CD8-positive, alpha-beta T cell (primary cell): ENCODE measurements at places on chromosomes 13 and 19. TPM values are rescaled to one million over a fixed set of nuclear protein-coding genes. Genes with fewer than 3 reads are reported as not detected.

Gene FLT1
- 1.4 TPM for total RNA-seq

Gene NLRP11
- not detected for total RNA-seq

Gene HNRNPM
- 278 TPM for total RNA-seq

Gene CLEC11A
- 5.7 TPM for total RNA-seq

Gene TSHZ3
- total RNA-seq = not detected

Gene LRRC63
- 0.31 TPM for total RNA-seq

Gene PSPN
- 0.92 TPM for total RNA-seq

Gene SHISA7
- not detected for total RNA-seq

Gene CYP2F1
- 1.8 TPM for total RNA-seq

Gene POSTN
- not detected for total RNA-seq

Gene AP1M2
- total RNA-seq = not detected

Gene C5AR2
- total RNA-seq = not detected

Gene BEST2
- total RNA-seq = not detected

Gene SIGLEC12
- not detected for total RNA-seq

DNA sequence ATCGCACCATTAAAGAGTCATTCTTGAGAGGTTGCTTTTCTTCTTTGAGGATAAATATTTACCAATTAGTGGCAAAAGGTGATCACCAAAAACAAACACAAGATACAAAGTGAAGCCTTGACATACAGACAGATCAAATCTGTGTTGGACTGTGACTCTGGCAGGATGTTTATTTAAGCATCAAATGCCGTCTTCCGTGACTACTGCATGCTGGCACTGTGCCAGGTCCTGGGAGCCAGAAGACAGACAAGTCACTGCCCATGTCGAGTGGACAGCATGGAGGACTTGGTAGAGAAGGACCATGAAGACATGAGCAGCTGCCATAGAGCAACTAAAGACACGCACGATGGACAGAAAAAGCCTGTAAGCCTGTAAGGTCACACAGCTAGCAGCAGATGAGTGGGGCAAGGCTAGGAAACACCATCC, 92.8 kb upstream of the FARP1 start:
- DNase-seq = no peak

DNA sequence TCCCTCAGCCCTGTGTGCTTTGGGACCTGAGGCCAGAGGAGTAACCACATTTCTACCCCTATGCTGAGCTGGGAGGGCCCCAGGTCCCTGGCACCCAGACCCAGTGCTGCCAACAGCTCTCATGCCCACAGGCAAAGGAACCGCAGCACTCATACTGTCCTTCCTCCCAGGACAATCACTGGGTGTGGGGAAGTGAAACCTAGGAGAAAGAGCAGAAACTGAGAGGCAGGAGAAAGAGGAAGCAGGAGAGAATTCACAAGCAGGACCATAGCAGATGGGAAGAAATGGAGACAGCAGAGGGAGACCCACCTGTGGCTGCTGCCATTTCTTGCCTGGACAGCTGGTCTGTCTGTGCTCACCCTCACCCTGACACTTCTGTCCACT, 18.9 kb downstream of the CCDC97 start:
- no peak for DNase-seq

DNA sequence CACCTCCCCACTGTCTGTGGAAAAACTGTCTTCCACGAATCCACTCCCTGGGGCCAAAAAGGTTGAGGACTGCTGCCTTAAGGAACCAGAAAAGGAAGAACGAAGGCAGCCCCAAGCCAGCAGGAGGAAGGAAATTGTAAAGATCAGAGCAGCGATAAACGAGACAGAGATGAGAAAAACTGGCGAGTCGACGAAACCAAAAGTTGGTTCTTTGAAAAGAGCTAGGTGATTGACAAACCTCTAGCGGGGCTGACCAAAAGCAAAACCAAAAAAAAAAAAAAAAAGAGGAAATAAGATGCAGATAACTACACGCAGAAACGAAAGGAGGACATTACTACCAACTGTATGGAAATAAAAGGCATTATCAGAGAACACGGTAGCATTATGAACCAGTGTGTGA, 76.9 kb downstream of the GADD45B start:
- peak; percentile 34 for DNase-seq

GRCh38 chr13:98475522-98475921, 101.4 kb downstream of the STK24 start:
- DNase-seq = no peak

GRCh38 chr13:52896827-52897659, 48.6 kb upstream of the PCDH8 start:
- DNase-seq = no peak

DNA sequence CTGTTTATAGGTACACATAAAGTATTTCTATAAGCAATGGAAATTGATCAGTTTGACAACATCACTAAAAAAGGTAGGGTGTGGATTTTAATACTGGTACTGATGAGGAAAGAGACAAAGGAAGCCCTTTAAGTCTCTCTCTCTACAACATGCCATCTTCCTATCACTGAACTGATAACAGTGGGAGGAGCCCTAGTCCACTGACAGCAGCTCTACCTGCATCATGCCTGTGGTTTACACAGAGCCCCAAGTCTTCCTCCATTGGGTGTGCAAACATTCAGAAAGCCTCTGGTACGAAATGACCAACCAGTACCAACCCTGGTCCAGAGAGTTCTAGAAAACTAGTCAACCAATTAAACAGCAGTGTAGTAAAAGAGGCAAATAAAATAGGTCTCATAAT, 53.4 kb downstream of the KLF12 start:
- no peak for DNase-seq

GRCh38 chr13:75426421-75426820, 55.5 kb downstream of the TBC1D4 start:
- no peak for DNase-seq

GRCh38 chr19:38227287-38228004, 3.4 kb upstream of the DPF1 start:
- DNase-seq = no peak

- peak; percentile 35 for DNase-seq
Observed at GRCh38 chr19:40908976-40909375, 26.9 kb upstream of the CYP2A7 start.

- DNase-seq = no peak
Observed at GRCh38 chr13:43044720-43045301, 21.4 kb downstream of the DNAJC15 start.

DNA sequence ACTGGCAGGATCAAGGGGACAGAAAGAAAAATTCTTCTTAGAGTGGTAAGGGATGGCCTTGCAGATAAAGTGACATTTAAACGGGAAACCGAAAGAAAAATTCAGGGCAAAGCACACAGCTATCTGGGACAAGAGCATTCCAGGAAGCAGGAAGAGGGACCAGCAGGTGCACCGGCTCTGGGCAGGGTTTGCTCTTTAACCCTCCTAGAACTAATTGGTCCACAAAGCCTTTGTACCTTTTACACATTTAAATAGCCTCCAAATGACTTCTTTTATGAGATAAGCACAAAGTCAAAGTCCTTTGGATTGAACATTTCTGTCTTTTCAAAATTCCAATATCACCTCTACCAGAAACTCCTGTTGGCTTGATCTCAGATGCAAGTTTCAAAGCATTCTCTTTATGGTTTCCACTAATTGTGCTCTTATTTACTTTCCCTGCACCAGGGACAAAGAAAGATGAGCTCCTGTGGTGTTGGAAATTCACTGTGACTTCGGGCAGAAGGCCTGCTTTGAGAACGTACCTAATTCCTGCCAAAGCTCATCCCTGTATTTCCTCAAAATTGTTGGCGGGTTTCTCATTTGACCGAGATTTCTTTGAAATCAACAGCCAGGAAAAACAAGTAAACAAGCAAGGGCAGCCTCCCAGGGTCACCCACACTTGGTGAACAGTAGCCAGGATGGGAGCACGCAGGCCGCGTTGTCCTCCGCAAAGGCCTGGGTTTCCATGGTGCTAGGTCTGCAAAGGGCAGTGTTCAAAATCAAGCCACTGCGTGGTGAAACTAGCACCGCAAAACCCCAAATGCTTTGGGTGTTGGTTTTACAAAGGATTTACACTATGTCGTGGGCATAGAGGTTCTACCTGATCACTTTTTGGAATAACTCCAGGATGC, 98.6 kb downstream of the IRS2 start:
- no peak for DNase-seq

GRCh38 chr19:2110822-2111221, 14.1 kb downstream of the IZUMO4 start:
- no peak for DNase-seq

DNA sequence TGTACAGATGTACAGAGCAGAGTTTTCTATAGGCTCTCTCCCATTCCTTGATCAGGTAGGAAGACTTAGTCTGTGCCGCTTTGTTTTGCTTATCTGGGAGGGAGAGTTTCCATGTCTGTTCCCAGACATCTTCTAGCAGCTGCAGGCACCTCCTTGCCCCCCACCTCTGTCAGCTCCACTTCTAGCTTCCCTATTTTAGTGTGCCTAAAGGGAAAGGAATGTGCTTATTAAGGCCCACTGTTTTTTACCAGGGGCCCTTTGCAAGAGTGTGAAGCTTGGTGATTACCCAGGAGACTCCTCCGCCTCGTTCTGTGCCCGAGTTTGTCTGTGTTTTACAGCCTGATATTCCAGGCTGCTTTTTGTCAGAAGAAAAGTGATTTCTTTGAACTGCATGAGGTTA, 1984.4 kb downstream of the OLFM4 start:
- DNase-seq = no peak

DNA sequence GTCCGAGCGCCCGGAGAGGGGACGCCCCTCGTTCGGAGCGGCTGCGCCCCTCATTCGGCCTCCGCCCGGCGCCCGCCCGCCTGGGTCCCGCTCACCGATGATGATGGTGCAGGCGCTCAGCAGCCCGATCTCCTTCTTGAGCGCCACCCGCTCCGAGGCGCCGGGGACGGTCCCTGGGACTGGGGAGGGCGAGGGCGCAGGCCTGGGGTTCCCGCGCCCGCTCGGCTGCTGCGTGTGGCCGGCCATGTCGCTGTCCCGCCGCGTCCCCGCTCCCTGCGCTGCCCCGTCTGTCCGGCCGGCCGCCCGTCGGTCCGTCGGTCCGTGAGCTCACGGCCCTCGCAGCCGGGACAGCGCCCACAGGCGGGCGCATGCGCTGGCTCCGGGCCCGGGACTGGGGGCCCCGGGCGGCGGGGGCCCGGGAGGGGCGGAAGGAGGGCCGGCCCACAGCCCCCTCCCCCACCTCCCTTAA, at the start of gene SLC7A10:
TSS of gene SLC7A10 (minus strand) at position 393 of the 469 bp plus-strand sequence. CDS start at position 246, 147 bp downstream.
- DNase-seq = no peak

GRCh38 chr19:54573330-54573872, at the start of gene LILRA2:
Gene LILRA2 (plus strand): TSS chr19:54573790. CDS start chr19:54573879, 89 bp downstream.
- no peak for DNase-seq

GRCh38 chr19:33686262-33686661, 64.5 kb downstream of the CHST8 start:
- no peak for DNase-seq

GRCh38 chr19:8367327-8368001, 3.5 kb downstream of the ANGPTL4 start:
- DNase-seq = no peak

- no peak for DNase-seq
Observed at GRCh38 chr13:53104136-53104535, 75.5 kb downstream of the OLFM4 start.

GRCh38 chr19:2549701-2550191, 73.8 kb downstream of the GADD45B start:
- no peak for DNase-seq

DNA sequence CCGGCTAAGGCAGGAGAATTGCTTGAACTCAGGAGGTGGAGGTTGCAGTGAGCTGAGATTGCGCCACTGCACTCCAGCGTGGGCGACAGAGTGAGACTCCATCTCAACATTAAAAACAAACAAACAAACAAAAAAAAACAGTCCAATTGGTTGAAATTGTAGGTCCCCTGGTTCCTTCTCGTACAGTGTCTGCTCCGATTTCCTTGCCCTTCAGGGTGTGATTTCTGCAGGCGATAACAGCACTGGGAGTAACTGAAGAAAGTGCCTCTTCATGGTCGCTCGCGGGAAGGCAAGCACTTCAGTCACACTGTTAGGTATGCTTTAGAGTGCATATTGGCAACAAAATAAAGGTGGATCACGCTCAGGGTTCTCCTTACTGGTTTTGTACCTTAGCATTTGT, 39.7 kb downstream of the TPT1 start:
- DNase-seq = no peak

DNA sequence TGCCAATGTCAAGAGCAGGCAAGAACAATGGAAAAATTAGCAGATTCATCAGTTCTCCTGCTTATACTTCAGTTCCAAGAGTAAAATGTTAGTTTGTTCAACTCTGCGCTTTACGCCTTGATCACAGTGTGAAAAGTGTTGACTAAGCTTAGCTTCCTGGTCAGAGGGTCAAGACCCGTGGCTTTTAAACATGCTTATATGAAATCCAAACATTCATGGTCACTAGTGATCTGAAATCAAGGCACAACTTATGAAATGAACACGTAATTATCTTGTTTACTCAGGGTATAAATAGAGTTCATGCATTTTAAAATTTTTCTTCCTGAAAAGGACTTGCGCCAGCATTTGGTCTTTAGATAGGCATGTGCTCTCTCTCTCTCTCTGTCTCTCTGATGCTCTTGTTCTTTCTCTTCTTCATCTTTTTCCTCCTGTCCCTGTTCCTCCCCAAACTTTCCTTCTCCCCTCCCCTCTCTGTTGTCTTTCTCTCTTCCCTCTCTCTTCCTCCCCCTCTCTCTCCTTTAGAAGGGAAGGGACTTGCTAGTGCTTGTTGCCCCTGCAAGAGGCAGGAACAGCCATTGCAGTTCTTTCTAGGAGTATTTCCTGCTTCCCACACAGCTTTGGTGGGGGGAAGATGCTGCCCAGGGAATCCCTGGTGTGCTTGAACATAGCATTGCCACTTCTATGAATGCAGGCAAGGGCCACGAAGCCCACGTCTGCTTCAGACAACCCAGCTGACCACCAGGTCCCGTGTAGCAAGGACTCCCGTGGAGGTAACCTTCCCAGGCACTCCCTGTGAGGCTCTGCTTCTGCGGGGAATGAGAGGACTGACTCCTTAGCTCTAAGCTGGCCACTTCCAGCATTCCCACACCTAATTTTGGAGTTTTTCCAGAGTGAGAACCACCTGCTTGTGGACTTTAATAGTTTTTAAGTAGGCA, 7.1 kb upstream of the ZNF536 start:
- no peak for DNase-seq

DNA sequence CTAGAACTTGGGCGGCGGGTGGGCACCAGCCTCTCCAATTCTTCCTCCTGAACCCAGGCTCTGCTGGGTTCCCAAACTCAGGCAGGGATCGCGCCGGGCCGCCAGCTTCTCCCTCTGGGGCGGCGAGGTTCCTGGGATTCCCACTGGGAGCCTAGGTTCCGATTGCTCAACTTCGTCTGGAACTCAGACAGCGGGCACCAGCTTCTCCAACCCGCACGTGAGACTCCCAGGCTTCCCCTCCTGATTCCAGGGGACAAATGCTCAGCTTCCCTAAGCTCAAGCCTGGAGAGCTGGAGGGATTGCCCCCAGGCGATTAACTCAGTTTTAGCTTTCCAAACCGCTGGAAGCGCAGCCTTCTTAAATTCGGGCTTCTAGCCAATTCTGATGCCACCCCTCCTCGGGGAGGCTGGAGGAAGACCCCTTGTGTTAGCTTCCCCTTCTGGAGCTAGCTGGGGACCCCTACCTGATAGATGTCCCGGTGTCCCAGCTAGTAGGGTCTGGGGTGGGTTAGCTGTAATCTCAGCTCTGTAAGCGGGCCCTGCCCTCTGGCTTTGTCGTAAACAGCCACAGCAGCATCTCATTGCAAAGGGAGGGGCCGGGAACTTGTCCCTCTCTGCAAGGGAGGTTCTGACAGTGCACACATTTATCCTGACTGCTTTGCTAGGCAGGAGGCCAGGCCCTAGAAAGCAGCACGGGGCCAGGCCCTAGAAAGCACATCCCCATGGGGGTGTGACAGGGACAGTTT, 671 bp downstream of the MCOLN1 start:
- DNase-seq = no peak

- DNase-seq = peak; percentile 28
Observed at GRCh38 chr19:8363803-8364771, at the start of gene ANGPTL4. Gene ANGPTL4 (plus strand): TSS chr19:8364155. CDS start chr19:8364322, 167 bp downstream.

GRCh38 chr19:20278342-20278741, 111.3 kb downstream of the ZNF486 start:
- DNase-seq = no peak

- no peak for DNase-seq
Observed at GRCh38 chr19:3098141-3098514, 4.0 kb downstream of the GNA11 start.
